Activated T-helper 9 cell treated with anti-CD3 and anti-CD28 coated beads, Interleukin-2, amount 50 U/mL, for 16 hours (primary cell): ENCODE measurements at places on chromosomes 2 and 18.

DNA sequence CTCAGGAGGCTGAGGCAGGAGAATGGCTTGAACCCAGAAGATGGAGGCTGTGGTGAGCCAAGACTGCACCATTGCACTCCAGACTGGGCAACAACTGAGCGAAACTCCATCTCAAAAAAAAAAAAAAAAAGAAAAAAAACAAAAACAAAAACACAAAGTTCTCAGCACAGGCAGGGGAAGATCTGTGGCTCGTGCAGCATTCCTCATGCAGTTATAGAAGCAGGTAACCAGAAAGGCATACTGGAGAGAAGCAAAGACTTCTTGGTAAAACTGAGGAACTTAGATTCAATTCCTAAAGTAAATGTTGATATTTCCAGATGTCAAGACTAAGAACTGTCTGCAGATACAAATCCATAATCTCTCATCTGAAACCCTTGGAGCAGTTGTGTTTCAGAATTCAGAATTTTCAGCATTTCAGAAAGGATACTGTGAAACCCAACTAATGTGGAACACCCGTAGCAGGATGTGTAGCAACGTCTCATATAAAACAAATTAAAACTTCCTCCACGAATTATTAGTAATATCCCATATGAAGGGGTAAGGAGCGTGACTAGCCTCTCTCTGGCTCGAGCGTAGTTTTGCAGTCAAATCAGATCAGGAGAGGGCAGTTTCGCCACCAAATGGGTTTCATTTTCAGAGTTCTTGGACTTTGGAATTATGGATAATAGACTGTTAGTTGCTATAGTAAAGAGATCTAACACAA lies 13.2 kb upstream of the SLC25A52 start:
- DNase-seq: no peak

- DNase-seq: no peak
Observed at GRCh38 chr18:47953471-47953931, 23.0 kb upstream of the SMAD2 start.

DNA sequence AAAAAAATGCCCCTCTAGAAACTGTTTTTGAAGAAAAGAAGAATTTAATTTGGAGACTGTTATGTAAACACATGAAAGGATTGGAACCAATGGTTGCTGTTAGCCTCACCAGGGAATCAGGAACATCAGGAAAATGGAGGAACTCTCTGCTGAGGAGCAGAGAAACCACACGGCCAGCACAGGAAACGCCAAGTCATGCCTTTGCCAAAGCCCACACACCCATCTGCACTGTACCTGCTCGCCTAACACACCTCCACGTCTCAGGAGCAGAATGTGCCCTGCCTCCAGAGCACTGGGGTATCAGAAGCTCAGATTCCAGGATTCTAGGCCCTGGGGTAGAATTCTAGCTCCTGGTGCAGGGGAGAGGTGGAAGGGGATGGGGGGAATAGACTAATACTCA lies 9.8 kb upstream of the SCYGR1 start:
- DNase-seq: no peak

DNA sequence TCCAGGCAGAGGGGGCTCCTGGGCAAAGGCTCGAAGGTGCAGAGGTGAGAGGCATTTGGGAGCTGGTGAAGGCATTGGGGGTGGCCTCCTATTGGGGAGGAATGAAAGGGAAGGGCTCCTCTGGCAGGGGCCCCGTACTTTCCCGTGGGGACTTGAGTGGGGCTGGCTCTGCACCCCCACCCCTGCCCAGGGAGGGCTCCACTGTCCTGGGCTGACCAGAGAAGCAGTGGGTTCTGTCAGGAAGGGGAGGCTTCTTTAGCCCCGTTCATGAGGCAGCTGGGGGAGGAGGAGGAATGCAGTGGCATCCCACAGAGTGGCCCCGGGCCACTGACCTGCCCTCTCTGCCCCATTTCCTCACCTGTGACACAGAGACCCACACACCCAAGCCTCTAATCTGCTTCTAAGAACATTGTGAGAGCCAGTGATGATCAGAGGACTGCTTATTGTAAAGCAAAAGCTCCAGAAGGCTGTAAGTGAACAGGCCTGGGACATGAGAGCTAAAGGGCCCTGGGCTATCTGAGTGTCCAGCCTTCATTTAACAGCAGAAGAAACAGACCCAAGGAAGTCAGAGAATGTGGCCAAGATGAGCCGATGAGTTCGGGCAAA lies 38.6 kb upstream of the GPAT2 start:
- no peak for DNase-seq

- no peak for DNase-seq
Observed at GRCh38 chr2:222127660-222128059, 171.1 kb downstream of the PAX3 start.

- no peak for DNase-seq
Observed at GRCh38 chr2:56892382-56892781, 708.6 kb downstream of the CCDC85A start.

GRCh38 chr2:207511851-207512250 lies 17.9 kb upstream of the CREB1 start:
- no peak for DNase-seq

- DNase-seq: no peak
Observed at GRCh38 chr18:31156821-31157763, 5.6 kb downstream of the DSC1 start.

DNA sequence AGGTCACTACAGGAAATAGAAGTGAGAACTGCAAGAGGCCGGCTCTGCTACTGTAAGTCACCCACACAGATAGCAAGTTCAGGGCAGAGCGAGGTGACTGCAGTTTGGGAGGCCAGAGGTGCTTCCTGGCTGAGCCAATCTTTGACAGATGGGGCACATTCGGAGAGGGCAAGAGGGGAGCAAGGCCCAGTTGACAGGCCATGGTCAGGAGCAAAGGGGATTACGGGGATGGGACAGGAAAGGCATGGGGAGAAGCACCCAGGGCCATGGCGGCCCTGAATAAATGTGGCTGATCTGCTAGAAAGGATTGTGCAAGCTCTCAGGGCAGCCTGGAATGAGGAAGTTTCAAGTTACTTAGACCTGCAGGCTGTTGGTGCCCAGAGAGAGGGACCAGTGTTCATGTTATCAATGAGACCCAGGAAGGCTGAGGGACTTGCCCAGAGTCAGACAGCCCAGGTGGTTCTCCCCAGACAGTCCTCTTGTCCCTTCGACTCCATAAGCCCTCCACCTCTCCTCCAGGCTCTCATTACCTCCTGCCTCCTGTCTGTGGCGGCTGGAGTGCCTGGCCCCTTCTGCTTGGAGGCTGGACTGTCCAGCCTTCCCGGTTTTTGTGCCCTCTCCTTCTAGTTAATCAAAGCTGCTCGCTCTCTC lies 123.3 kb downstream of the CTIF start:
- DNase-seq: no peak
